NCI-H187 treated with DMSO at 0.1 percent for 48 hours (cell line): ENCODE measurements at places on chromosomes 16 and 17.

DNA sequence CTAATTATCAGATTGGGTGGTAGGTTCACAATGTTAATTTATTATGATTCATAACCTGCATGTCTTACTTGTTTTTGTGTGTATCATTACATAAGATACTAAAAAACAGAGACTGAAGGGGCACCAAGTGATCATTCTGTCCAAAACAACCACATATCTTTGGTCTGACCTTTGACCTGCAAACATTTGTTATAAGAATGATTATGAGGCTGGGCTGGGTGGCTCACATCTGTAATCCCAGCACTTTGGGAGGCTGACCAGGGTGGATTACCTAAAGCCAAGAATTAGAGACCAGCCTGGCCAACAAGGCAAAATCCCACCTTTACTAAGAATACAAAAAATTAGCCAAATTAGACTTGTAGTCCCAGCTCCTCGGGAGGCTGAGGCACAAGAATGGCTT lies 116.4 kb downstream of the SPAG9 start:
- no peak for DNase-seq

GRCh38 chr17:15456972-15457722 lies 10.3 kb downstream of the CDRT4 start:
- DNase-seq, result no peak

- no peak for DNase-seq
Observed at GRCh38 chr16:5027575-5028235, 6.0 kb downstream of the NAGPA start.

GRCh38 chr16:67653789-67654402 lies 6.2 kb downstream of the ACD start:
- no peak for DNase-seq

DNA sequence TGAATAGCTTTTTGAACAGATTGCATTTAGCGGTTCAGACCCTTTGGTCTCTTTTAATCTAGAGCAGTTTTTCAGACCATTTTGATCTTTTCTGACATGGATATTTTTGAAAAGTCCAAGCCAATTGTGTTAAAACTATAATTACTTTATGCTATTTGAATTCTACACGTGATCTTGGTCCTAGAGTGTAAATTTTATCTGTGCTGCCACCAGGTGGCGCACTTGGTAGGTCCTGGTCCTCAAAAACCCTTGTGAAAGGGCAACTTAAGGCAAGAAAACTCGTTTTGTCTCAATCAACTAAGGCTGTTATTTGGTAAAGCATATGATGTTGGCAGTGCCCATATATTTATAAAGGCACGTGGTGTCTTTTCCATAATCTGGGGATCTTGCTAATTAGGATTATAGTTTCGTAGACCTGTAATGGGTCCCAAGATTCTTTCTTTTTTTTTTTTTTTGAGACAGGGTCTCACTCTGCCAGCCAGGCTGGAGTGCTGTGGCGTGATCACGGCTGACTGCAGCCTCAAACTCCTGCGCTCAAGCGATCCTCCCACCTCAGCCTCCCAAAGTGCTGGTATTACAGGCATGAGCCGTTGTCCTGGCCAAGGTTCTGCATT lies 43.9 kb upstream of the TEX2 start:
- DNase-seq, result no peak

DNA sequence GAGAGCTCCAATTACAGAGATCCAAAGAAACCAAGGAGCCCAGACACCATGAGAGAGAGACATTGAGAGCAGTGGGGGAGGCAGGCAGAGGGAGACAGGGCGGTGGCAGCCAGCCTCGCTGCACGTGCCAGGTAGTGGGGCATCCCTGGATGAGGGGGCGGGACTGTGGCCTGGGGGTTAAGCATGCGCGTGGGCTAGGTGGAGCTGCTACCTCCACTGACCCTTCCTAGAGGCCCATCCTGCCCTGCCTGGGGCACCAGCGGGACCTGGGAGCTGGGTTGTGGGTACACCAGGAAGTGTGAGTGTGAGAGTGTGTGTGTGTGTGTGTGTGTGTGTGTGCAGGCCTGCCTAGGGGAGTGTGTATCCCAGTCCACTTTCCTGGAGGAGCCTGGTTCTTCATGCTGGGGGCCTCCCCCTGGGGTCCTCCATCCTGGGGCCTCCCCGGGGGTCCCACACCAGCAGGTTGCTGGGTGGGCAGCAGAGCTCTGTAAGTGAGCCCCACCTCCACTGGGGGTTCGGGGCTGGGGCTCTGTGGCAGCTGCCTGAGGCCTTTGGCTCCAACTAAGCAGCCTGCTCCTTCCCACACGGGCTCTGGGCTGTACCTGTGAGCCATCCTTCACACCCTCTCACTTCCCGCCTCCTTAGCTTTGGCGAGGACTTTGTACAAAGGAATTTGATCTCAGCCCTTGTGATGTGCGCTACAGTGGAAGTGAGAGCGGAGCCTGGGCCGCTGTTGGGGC lies 127.4 kb downstream of the IRF8 start:
- no peak for DNase-seq

DNA sequence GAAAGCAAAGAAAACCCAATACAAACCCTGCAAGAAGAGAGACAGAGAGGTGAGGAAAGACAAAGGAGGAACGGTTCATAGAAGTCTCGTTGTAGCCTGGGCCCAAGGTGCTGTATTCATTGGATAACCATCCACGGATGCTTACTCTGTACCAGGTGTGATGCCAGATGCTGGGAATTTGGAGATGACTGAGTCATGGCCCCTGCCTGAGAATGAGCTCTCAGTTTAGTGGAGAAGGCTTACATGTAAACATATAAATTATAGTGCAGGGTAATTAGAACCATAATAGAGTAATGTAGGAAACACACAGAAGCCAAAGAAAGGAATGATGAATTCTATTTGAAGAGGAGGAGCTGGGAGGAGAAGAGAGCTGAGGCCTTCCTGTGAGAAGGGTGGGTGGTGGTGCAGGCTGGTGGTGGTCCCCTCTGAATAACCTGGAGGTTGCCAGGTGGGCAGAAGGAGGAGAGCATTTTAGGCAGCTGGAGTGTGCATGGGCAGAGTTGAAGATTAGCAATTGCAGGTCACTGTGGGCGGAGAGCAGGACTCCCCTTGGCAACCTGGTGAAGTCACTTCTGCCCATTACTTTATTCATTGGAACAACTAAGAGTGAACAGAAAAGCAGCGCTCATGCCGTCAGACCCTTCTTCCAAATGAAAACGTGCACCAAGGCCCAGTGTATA lies 7.7 kb upstream of the ZG16 start:
- no peak for DNase-seq

DNA sequence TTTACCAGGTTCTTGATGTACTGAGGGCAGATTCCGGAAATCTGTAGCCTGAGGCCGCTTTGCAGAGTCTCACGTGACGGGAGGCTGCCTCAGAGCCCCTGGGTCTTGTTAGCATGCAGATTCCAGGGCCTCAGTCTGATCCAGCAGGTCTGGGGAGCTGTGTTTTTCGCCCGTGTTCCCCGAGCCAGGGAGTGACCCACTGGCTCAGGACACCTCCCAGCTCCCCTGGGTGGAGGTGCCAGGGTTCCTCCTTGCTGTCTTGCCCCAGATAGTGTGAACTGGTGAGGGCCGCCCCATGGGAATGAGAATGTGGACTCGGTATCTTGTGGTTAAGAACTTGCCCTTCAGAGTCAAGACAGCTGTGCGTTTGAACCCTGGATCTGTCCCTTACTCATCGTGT lies 98.6 kb downstream of the OR1D5 start:
- DNase-seq, result no peak

DNA sequence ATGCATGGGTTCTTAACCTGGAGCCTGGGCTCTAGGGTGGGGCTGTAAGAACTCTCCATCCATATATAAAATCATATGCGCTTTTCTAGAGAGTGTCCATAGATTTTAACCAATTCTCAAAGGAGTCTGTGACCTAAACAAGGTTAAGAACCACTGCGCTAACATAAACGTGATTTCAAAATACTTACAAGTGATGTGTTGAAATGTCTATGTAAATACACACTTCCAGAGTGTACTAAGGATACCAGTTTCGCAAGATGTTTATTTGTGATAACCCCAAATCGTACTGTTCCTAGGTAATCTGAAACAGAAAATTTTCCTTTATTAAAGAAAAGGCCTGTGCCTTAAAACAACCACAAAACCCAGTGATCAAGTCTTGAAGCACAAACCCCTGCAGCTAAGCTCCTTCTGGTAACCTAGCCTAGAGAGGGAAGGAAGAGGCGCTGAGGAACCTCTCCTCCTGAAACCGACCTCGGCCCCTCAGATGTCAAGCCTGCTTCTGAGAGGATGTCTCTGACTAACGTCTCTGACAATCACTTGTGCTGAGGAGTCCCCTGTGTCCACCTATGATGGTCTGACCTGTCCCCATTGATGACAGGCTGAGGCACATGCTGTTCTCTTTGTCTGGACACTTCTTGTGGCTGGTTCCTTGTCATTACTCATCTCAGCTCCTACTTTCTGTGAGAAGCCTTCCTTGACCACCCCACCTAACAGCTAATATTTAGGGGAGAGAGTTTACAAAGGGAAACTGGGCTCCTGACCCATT lies 32.2 kb downstream of the SNN start:
- no peak for DNase-seq

DNA sequence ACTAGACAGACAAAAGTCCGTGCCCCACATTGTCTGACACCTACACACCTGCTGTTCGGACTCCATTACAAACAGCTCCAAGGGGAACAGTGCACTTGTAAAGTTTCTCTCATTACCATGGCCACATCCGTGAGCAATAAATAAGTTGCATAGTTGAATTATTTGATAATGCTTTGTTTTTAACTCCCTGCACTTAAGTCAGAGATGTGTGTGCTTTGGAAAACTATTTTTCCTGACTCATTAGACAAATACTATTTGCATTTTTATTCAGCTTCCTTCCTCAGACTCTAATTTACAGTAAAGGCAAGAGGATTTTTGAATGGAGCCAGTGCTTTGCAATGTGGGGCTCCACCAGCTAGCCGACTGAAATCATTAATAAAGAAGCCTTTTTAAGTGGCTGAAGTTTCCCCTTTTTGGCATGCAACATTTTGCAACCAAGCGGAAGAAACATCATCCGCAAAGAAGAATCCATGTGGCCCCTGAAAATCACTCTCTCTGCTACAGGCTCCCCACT lies 6.5 kb upstream of the CCL2 start:
- DNase-seq, result no peak

DNA sequence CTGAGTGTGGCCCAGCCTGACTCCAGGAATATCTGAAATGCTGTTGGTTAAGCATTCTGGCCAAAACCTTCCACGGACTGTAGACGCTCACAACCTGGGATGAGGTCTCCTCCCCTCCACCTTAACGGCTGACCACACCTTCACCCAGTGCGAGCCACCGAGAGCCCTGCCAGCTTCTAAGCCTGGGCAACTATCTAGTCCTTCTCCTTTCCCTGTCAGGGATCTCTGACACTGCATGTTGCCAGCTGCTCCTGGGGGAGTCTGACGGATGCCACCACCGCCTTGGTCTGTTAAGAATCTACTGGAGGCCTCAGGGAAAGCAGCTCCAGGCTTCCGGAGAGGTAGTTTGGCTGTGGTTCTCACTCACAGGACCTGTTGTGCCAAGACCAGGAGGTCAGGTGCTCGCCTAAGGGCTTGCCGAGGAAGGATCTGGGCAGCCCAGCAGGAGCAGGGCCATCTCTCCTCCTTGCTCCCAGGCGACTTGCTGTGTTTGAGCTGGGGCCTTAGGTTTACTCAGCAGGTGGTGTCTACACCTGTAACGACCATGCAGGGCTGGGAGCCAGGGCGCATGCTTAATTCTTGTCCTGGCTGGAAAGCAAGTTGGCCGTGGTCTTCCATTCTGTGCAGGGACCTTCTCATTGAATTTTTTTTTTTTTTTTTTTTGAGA lies 111.8 kb downstream of the NTN1 start:
- no peak for DNase-seq

- no peak for DNase-seq
Observed at GRCh38 chr16:24035127-24035842, 199.5 kb downstream of the PRKCB start.

DNA sequence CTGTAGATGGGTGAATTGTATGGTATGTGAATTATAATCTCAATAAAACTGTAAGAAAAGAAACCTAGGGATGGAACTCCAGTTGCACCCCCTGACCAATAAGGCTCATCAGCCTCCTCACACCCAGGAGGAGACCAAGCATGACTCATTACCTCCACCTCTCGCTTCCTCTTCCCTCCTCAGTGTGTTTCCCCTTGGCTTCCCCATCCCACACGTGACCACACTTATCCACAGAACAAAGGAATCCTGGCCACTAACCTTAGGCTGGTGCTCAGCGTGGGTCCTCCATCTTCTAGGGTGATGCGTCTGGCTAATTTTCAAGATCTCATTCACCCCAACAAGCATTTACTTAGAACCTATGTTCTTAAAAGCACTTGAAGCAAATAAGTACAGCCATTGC lies 36.2 kb upstream of the MAP3K14 start:
- no peak for DNase-seq

DNA sequence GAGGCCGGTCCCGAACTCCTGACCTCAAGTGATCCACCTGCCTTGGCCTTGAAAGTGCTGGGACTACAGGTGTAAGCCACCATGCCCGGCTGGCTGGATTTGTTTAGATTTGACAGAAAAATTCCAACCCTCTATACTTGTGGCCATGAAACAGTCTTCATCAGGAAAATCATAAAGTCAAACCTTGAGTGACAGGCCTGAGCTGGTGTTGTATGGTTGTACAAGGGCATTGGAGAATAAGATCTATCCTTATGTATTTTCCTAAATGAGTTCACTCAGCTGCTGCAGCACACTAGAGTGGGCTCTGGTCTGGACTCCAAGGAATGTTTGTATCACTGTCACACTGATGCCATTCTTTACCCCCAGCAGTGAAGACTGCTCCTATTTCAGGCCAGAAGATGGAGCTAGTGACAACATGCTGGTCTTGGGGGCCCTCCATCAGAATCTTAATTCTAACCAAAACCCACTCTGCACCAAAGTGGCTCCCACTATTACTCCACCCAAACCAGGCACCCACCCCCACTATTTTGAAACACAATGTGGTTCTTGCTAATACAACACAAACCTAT lies 27.4 kb downstream of the SNX11 start:
- DNase-seq, result no peak

DNA sequence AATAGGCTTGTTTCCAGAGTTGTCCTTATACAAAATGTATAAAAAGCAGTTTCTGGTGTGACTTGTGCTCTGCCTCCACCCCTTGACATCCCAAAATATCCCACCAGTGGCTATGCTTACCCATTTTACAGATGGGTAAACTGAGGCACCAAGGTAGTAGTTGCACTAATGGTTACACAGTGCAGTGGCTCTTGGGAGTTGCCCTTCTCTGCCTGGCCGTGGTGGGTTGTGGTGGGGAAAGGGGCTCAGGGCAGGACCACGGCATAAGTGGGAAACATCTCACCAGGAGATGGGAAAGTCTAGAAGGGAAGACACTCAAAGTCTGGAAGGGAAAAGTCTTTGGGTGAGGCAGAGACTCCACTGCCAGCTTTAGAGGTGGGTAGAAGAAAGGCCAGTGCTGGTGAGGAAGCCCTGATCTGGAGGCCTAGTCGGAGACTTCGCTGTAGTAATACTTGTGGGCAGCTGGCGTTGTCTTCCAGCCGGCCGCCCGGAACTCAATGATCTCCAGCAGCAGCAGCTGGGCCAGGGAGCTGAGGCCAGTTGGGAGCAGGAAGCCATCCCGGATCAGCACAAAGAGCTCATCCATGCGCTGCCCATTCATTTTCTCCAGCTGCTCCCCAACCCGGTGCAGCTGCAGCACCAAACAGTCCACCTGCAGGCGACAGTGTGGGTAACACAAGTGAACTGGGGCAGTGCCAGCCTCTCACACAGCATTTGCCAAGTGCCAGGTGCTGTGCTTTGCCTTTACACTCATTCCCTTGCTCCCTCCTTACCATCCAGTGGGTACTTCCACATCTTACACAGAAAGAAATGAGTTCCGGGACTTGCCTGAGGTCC lies 4.5 kb downstream of the MIF4GD start:
- DNase-seq, result no peak
